ENCODE measurements at places on chromosomes 13 and 19.
A peak's percentile ranks its signal among the peaks of the same experiment; 100 is the strongest.

DNA sequence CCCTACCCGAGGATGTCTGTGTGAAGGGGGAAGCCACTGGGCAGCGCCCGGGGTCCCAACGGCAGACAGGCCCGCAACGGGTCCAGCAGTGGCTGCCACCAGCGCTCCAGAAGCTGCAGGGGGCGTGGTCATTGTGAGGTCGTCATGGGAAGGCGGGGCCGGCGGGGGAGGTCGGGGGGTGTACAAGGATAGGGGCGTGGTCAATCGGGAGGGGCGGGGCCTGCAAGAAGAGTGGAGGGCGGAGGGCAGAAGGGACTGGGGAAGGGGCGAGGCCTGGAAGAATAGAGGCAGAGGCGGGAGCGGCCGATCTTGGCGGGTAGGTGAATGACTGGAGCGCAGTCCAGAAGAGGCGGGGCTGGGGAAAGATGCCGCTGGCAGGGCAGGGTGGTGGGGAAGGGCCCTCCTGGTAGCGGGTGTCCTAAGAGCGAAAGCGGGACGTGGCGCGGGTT lies 4.4 kb downstream of the FUZ start:
- DNase-seq: peak; percentile 98

GRCh38 chr19:31214086-31214485 lies 135.2 kb downstream of the TSHZ3 start:
- DNase-seq: peak; percentile 76

DNA sequence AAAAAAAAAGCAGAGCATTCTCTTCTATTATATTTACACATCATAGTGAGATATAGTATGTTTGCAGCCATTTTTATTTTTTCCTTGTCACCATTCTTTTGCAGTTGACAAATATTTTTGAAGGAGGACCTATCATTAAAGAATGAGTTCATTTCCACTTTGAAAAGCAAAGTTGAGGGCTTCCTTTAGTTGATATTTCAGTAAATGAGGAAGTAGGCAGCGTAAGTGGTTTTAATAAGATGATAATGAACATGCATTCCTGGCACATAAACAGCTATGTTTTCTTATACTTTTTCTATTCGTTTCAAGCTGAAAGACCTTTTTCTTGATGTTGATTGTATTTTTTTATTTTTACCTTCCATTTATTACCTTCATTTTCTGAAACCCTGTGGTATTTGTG lies 66.2 kb downstream of the ZMYM2 start:
- no peak for DNase-seq

DNA sequence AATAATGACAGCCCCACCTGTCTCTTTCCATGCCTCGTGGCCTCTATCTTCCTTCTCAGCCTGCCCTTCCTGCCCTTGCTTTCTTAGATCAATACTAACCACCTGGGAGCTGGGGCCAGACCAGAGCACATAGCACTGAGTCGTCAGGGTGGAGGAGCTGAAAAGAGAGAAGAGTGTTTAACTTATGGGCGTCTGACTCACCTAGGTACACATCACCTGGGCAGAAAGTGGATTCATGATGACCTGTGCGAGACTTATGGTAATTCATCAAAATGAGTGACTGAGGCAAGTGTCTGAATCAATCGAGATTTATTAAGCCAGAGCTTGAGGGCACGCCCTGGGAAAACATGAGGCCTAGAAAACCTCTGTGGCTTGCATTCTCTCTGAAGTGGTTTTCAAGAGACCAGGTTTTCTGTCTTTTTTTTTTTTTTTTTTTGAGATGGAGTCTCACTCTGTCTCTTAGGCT lies 19.2 kb downstream of the CEACAM6 start:
- no peak for DNase-seq
